ENCODE measurements at places on chromosomes 1 and 21. TPM values are rescaled to one million over a fixed set of nuclear protein-coding genes. Genes with fewer than 3 reads are reported as not detected.

DNAI4 gene
- 8.0 TPM for total RNA-seq

CRYAA gene
- not detected for total RNA-seq

BATF3 gene
- total RNA-seq = not detected

TCHHL1 gene
- total RNA-seq = not detected

KIAA1614 gene
- 3.2 TPM for total RNA-seq

LIN28A gene
- total RNA-seq = 455 TPM

CELA3B gene
- not detected for total RNA-seq

IL24 gene
- total RNA-seq = not detected

LCE6A gene
- total RNA-seq = not detected

UBXN10 gene
- total RNA-seq = 1.4 TPM

ATP1A4 gene
- total RNA-seq = 0.35 TPM

ZNF362 gene
- 56.3 TPM for total RNA-seq

GRCh38 chr1:150513351-150513791, 2.2 kb upstream of the FALEC start:
- no peak for DNase-seq

- DNase-seq = no peak
Measured at GRCh38 chr1:158969166-158969565, 37.8 kb downstream of the PYHIN1 start.

GRCh38 chr1:15231714-15232201, 15.3 kb upstream of the FHAD1 start:
- DNase-seq = no peak

- no peak for DNase-seq
Measured at GRCh38 chr1:91526496-91526895, 25.8 kb downstream of the CDC7 start.

DNA sequence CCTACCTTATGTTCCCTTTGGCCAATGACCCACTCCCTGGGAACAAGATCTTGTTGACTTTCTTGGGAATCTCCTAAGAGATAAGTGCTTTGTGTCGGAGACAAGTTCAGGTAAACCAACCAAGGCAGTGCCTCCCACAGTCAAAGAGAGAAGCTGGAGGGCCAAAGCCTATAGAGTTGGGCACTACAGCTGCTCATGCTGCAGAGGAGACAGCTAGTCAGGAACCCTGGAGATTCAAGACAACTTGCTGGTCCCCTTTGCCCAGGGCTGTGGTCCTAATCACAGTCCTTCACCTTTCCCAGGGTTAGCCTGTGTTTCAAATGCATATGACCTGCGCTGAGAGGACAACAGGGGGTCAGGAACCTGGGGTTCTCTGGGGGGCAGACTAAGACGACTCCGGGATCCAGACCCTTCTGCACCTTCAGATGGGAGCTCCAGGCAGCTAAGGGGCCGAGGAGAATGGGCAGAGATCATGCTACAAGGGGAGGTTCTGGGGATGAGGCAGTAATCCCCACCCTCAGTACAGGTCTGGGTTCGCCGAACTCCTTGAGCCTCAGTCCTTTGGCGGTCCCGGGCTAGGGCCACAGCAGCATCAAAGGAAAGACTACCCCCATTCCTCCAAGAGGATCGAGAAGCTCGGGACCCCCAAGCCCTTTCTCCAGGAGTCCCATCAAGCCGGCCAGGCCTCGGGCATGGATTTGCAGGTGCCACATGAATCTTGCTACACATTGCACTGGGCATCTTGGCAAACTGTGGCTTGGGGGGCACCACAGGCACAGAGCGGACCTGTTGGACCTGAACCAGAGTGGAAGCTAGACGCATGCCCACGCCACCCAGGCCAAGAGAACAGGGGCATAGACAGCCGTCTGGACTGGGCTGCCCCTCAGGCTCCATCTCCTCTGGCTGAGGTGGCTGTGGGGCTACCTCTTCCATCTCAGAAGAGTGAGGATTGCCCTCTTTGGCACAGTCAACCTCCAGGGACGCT, 2.0 kb upstream of the USF1 start:
- DNase-seq = no peak

DNA sequence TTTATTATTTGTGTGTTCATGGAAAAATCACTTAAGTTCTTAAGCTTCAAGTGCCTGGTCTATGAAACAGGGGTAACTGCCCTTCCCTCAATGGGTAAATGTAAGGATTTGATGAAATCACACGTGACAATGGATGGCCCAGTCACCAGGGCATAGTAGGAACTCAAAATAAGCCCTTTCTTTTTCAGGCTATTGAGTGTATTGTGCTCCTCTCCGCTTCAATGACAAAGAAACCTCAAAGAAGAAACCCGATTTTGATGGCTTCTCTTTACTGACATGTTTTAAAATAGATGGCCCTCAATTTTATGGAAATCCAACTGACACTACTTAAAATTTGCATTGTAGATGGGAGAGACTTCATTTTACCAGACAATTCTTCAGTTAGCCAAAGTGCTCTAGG, 543.5 kb downstream of the OMA1 start:
- no peak for DNase-seq

DNA sequence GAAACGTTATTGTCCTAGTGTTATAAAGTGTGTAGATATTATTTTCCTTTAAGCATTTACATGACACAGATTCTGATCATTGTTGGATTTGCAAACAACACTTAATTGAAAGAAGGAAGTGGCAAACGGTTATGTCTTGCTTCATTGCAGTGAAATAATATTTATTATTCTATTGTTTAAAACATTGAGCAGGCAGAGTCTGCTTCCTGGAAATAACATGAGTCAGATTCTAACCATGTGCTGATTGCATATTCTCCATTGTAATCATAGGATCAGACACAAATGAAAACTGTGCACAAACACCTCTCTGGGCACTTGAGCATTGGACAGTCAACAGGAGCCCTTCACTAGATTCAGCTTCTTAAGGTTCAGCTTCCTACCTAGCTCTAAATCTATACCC, 46.8 kb upstream of the USP25 start:
- no peak for DNase-seq

DNA sequence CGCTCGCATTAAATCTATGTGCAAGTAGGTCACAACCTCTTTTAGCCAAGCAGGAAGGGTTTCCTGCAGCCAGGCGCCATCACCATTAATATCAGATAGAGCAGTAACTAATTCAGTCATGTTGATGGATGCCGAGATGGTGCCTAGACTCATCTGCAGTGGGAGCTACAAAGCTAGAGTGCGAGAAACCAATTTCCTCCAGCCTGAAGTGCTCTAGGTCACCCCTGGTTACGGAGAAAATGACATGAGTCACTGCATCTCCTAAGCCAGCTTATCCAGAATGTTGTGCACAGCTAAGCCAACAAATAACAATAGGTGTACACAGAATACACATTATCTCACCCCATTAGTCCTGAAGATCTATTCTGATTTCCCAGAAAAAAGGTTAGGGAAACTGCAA, 36.0 kb downstream of the OVAAL start:
- no peak for DNase-seq

DNA sequence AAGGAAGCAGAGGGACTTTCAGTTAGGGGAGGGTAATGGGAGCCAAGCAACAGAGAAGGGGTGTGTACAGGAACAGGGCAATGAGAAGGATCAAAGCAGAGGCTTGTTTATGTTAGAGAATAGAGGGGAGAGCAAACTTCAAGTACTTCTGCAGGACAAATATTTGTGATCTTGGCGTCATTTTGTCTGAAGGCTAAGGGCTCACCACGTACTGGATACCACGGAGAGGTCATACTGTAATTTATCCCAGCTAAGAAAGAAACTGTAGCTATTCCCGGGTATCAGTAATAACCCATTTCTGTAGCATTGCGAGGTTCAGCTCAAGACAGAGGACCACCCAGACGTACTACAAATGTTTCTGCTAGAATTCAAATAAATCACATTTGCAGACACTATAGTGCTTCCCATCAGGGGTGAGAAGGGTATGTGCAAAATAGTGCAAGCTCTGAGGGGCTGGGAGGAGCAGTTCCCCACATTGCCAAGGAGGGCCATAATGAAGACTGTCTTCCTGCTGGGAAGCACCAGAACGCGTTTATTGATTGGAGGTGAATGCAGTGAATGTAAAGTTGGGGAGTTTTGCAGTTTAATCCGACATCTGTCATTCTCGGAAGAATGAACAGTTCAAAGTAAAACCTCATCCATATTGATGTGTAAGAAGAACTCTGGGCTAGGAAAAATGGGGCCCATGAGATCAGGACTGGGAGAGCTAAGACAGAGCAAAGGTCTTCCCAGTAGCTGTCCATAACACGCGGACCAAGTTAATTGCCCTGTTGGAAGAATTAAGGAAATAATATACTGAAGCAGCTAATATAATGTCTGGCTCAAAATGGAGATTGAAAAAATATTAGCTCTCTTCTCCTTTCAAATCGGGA, 136.9 kb downstream of the RWDD3 start:
- DNase-seq = no peak

- DNase-seq = no peak
Measured at GRCh38 chr1:162197041-162197531, 127.6 kb downstream of the NOS1AP start.

DNA sequence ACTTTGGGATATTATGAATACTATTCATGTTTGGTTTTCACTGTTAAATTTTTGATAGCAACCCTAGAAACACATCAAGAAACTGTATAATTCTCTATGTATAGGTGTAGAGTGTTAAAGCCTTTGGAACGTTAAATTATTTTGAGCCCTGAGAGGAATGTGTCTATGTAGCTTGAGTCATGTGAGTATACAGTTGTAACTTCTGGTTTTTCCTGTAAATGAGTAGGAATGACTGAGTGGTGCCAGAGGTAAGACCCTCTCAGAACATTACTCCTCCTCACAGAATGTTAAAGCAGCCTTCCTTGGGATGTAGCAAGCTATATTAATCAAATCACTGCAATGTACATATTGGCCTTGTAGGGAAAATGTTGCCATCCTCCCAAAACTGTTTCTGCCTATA, 69.0 kb downstream of the C1orf21 start:
- DNase-seq = no peak

- no peak for DNase-seq
Measured at GRCh38 chr1:183871142-183871541, 66.2 kb downstream of the RGL1 start.

GRCh38 chr1:43706598-43707189, 642 bp upstream of the ST3GAL3 start:
- DNase-seq = peak; percentile 22

DNA sequence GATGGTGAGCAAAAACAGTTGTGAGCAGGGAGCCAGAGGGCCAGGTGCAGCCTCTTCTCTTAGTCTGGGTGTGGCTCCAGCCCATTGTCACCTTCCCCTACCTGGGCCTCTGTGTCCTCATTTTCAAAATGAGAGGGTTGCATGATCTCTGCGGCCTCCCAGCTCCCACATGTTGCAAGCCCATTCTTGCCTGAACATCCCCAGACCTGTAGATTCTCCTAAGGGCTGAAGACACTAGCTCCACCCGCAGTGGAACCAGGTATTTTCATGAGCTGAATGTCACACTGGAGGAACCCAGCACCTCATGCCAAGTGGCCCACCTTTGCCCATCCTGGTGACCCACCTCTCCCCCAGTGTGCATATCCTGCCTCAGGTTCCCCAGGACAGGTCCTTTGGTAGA, 12.3 kb downstream of the IKBKE start:
- DNase-seq = no peak

DNA sequence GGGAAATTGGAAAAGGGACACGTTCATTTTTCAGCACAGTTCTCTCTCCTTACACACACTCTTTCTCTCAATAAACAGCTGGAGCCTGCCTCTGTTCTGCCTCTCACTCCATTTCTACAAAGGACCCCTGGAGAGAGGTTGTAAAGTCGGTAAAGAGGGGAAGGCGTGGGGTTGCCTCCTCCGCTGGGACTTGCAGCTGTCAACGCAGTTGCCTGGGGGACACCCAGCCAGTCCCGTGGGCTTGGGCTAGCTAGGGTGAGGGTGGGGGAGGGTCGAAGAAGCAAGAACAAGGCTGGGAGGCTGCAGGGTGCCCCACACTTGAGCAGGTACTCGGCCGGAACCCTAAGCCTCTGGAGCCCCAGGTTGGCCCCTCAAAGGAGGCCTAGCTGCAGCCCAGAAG, 27.6 kb downstream of the C1orf216 start:
- no peak for DNase-seq

All from neural crest cell (in vitro differentiated cells).